NCI-H1092 treated with DMSO at 0.1 percent for 48 hours (cell line): ENCODE measurements at places on chromosomes 5 and 9.

GRCh38 chr9:135262248-135262647, 174.8 kb downstream of the OLFM1 start:
- no peak for DNase-seq

DNA sequence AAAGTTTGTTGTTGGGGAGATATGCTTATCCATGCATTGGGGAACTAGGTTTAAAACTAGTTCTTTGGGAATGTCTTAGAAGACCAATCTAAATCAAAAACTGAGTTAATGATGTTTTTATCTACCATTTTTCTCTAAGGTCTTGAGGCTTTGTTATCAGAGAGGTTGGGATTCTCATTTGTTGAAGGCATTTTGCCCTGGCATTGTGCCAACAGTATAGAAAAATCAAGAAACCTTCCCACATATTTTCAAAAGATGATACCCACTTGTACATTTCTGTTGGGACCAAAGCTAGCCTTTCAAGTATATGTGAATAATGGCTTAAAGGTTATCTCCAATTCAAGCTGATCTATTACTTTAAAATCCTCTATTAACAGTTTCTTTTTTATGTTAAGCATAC, 419.8 kb upstream of the KIF2A start:
- no peak for DNase-seq

GRCh38 chr9:36997414-36997813, 36.7 kb downstream of the PAX5 start:
- no peak for DNase-seq

DNA sequence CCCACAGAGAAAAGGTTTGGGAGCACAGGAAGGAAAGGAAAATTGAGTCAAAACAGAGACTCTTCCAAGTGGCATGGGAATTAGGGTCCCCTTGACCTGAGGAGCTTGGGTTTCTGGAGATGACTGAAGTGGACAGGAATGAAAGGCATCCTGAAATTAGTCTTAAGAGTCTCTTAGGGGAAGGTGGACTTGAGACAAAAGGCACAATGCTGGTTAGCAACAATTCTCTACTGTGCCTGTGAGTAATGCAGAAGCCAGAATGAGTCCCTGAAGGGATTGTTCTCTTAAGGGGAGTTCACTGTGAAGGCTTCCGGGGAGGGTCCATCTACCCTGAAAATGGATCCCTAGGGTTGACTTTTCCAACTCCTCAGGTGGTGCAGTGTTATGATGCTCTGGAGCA, 58.4 kb upstream of the FOXE1 start:
- no peak for DNase-seq

- no peak for DNase-seq
These were observed 649.4 kb downstream of the CCDC171 start for GRCh38 chr9:16202221-16202620.

- DNase-seq, result no peak
These were observed 531 bp downstream of the TMEM210 start for GRCh38 chr9:137171149-137171900.

- DNase-seq, result no peak
These were observed 2.9 kb upstream of the NXNL2 start for GRCh38 chr9:88531920-88532698.

GRCh38 chr5:135073761-135074345, 39.8 kb upstream of the PITX1 start:
- DNase-seq, result no peak

DNA sequence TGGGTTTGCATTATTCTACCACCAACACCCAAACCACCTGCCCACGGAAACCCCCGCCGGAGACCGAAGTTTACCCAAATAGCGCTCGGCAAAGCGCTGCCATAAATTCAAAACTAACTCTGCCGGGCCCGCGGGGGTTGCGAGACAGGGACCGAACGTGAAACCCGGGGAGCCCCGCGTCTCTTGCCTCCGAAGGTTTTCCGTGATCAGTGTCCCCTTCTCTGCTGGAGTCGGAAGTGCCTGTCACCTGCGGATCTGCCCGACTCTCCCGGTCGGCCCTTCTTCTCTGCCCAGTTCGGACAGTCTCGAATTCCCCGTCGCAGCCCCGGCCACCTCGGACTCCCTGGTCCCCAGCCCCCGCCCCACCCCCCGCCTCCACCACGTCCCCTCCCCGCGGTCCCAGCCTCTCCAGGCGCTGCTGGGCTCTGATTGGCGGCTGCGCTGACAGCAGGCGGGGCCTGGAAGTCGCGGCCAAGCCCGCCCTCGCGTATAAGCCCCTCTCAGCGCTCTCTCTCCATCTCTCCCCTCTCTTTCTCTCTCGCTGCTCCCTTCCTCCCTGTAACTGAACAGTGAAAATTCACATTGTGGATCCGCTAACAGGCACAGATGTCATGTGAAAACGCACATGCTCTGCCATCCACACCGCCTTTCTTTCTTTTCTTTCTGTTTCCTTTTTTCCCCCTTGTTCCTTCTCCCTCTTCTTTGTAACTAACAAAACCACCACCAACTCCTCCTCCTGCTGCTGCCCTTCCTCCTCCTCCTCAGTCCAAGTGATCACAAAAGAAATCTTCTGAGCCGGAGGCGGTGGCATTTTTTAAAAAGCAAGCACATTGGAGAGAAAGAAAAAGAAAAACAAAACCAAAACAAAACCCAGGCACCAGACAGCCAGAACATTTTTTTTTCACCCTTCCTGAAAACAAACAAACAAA, at the start of gene RORB:
TSS of gene RORB (plus strand) at position 517 of the 929 bp plus-strand sequence. CDS start 642 bp downstream, outside the sequence.
- DNase-seq, result peak; percentile 93

DNA sequence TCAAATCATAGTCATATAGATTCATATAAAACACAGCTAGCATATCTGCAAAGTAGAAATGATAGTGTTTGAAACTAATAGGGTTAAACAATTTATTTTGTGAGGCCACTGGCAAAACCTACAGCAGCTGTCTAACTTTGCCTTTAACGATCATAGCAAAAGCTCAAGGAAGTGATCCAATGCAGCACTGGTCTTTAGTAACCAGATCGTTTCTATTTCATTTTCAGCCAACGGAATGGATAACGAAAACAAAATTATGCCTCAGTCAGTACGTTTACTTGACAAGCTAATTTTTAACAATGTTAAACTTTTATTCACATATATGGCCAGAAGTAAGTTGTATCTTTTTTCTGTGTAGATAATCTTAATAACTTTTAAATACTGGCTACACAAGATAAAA, 17.7 kb downstream of the MLLT3 start:
- no peak for DNase-seq

DNA sequence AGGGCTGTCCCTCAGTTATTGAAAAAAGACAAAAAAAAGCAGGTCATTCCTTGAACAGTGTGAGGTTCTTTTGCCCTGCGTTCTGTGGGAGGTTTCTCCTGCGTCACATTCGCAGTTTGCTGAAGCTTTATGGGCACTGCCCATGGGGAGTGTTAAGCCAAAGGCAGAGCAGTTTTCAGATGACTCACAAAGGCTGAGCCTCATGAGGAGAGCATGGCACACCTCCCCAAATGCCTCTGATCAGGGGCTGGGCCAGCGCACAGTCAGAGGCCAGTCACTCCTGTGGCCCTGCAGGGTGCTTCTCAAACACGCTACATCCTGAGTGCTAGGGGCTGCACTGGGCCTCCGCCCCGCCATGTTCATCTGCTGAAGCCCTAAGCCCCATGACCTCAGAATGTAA, 38.4 kb downstream of the IRX1 start:
- DNase-seq, result no peak

DNA sequence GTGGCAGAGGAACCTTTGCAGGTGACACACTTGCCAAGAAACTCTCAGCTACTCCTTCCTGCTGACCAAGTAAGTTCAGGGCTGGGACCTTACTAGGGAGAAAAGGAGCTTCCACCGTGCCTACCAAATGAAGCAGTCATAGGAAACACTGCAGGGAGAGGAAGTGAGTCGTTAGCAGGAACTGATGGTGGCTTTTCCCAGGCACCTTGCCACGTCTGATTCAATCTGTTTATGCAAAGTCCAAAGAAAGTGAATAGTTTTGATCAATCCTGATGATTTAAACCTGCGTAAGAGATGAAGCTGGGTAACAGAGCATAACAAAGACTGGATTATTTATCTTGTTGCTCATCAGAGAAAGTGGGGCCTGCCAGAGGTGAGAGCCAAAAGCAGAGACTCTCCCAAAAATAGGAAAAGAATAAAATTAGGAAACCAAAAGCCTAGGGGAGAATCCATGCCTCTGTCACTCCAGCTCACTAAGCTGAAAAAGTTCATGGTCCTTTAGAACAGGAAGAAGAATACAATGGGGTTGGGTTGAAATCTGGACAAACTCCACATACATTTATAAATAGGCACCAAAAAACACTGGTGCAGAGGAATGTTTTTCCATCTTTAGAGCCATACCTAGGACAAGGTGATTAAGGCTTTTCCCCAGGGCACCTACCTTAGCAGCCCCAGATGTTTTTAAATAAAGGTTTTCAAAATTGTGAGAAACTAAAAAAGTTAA, 9.3 kb upstream of the PFDN1 start:
- no peak for DNase-seq

GRCh38 chr9:27945386-27945785, 372.1 kb upstream of the C9orf72 start:
- no peak for DNase-seq

- peak; percentile 8 for DNase-seq
These were observed 24.6 kb downstream of the CDHR2 start for GRCh38 chr5:176573564-176574296.

- DNase-seq, result peak; percentile 78
These were observed 243.6 kb downstream of the AUH start for GRCh38 chr9:91117959-91118703.

DNA sequence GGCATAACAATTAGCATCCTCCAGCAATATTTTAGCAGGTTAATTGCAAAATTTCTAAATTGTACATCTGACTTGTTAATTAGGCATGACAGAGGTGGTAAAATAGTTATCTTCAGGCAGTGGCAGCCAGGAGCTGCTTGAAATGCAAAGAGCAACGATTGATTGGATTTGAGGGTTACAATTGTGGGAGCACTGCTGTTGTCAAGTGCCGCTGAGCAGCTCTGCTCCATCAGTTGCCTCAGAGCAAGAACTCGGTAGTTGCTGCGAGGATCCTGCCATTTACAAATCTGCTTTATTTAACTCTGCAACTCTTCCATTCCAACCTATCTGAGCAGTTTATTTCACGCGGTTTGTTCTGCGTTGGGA, 12.6 kb downstream of the PBX3 start:
- DNase-seq, result peak; percentile 66

DNA sequence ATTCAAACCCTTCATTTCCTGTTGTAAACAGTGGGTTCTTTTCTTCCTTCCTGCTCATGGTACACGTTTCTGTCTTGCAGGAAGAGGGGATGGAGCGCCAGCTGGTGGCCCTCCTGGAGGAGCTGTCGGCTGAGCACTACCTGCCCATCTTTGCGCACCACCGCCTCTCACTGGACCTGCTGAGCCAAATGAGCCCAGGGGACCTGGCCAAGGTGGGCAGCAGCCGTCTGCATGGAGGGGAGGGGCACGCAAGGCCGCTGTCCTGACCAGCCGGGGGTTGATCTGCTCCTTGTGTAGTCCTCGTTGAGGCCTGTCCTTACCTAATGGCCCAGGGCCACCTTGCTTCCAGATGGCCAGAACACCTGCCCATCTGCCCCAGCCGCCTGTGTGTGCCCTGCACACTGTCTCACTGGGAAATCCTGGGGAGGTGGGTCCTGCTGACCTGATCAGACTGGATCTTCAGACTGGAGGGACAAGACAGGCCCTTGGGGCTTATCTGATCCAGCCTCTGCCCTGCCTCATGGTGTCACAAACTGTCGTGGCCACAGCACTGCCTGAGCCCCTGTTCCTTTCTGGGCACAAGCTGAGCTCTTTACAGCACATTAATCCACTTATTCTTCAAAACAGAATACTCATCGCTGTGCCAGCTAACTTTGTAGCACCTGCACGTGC, 44.7 kb downstream of the LRSAM1 start:
- no peak for DNase-seq

DNA sequence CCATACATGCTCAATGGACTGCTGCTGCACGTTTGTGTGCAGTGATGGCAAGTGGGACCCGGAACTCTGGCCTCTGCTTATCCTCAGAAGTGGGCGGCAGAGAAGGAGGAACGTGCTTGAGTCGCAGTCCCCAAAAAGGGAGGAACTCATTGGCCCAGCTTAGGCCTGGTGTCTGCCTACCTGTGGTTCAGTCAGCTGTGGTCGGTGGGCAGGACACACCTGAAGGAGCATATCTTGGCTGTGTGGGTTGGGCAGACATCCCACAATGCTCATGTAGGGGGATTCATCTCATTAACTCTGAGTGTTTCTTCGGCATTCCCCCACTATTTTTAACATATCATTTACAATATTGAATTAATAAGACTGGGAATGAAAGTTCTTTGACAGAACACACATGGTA, 122.9 kb upstream of the IL12B start:
- no peak for DNase-seq

DNA sequence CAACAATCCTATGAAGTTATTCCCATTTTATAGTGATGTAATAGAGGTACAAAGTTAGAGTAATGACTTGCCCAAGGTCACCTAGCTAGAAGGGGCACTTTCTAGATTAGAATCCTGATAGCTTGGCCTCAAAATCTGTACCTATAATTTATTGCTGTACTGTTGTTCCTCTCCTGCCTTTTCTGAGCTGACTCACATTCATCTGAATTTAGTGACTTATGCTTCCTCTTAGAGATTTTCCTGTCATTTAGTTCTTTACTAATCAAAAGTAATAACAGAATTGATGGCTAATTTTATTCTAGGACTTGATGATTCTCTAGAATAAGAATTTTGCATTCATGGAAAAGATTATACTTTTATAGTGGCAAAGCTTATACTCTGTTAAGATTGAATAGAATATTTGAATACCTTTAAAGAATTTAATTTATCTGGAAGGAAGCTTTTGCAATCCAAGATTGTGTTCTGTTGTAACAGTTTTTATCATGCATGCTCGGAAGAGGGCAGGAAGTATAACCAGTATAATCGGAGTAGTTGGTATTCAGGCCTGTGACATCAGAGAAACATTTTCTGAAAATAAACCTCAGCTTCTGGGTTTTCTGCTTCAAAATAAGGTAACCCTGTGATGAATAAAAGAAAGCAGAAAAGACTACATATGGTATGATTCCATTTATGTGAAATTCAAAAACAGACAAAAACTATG, 21.3 kb downstream of the CYSTM1 start:
- DNase-seq, result no peak

DNA sequence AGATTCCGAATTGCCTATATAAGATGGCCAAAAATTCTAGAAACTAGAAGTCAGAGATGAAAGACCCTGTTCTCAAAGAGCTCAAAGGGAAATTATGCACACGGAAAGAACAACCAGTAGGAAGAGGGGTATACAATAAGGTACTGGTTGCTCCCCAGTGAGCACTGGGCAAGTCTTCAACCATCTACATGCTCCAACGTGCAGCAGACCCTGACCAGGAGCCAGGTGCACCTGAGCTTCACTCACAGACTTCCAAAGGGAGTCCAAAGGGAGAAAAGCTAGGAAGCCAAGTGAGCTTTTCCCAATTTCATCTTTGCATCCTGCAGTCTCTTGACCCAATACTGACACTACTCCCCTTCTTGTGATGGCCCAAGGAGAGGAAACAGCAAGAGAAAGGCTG, 3.9 kb downstream of the REEP5 start:
- DNase-seq, result no peak

DNA sequence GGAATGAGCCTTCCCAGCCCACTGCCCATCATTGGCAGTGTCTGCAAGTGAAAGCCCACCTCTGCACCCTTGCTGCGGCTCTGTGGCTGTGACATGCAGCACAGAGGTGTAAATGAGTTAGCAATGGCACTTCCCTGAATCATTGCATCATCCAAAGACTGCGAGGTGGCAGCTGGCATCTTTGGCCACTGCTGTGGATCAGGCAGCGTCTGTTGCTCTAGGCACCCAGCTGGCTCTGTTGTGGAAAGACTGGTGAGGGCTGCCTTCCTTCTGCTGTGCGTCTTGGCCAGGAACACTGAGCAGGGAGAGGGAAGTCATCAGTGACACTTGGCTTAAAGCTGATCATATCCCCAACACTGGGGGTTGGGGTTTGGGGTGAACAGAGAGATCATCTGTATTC, 64.5 kb downstream of the MFAP3 start:
- DNase-seq, result no peak

- no peak for DNase-seq
These were observed 262.5 kb downstream of the GOLPH3 start for GRCh38 chr5:31911291-31912265.
